Fibroblast of skin of left quadriceps (primary cell): ENCODE measurements at places on chromosomes 16 and 17.

DNA sequence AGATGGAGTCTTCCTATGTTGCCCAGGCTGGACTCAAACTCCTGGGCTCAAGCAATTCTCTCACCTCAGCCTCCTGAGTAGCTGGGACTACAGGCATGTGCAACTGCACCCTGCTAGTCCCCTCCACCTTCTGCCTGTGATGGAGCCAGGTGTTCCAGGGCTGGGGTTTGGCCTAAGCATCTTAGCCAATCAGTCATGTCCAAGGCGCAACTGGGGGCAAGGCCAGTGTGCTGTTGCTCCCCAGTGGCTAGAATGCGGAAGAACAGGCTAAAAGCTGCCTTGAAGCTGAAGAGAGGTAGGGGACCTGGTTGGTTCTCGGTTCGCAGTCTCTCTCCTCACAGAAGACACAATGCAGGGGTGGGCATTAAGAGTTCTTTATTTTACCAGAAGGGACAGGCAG is 18.6 kb downstream of the FLOT2 start:
- DNase-seq: no peak

- no peak for DNase-seq
Measured at GRCh38 chr16:78352184-78352583, 252.7 kb downstream of the WWOX start.

DNA sequence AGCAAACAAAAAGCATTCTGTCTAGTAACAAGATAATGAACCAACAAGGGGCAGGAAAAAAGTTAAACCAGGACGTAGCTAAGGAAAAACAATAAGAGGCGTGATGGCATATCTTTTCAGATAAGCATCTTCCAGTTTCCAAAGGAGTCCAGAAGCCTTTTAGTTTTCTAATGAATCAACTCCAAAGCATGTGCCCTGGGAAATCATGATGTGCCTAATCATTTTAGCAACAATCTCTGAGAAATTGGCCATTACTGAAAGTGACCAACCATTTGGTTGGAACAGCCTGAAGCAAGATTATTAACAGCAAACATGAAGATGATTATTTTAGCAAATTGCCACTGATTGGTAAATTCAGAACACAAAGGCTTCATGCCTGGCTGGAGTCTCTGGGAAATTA is 440.9 kb upstream of the MAF start:
- DNase-seq: no peak

DNA sequence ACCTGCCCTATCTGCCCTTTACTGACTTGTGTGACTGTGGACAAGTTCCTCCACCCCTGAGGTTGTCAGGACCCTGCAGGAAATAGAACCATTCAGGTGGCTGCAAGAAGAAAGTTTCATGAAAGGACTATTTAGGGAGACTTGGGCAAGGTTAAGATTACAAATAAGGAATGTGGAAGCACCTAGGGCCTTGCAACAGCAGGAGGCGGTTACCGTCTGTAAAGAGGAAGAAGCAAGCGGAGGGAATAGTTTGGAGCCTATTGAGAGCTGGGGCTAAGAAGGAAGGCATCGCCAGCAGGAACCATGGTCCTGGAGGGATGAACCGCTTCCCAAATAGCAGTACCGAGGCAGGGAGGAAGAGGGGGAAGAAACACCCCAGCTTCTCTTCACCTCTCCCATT is 132.4 kb downstream of the PRKCB start:
- DNase-seq: no peak

- DNase-seq: no peak
Measured at GRCh38 chr17:57956291-57957119, 1.3 kb upstream of the CUEDC1 start.

- DNase-seq: peak; percentile 13
Measured at GRCh38 chr16:49755313-49755620, 100.6 kb downstream of the ZNF423 start.

- no peak for DNase-seq
Measured at GRCh38 chr17:18954321-18954720, 2.4 kb downstream of the SLC5A10 start.
